Endothelial cell of umbilical vein (primary cell): ENCODE measurements at places on chromosomes 16 and 17. TPM values are rescaled to one million over a fixed set of nuclear protein-coding genes. Genes with fewer than 3 reads are reported as not detected.

DNA sequence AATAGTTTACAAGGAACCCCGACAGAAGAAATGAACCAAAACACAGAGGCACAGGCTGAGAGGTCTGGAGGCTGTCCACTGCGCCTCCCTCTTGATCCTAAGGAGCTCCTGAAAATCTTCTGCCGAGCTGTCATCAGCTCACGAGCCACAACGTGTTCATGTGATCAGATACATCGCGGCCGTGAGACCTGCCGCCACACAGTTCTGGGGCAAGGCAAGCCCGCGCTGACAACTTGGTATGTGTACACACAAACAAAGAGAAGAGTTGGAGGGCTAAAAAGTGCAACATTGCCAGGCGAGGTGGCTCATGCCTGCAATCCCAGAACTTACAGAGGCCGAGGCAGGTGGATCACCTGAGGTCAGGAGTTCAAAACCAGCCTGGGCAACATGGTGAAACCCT is 7.6 kb downstream of the EXOC7 start:
- DNase-seq = no peak

GRCh38 chr17:36653856-36654255 is 52.5 kb downstream of the MRM1 start:
- DNase-seq = no peak

DNA sequence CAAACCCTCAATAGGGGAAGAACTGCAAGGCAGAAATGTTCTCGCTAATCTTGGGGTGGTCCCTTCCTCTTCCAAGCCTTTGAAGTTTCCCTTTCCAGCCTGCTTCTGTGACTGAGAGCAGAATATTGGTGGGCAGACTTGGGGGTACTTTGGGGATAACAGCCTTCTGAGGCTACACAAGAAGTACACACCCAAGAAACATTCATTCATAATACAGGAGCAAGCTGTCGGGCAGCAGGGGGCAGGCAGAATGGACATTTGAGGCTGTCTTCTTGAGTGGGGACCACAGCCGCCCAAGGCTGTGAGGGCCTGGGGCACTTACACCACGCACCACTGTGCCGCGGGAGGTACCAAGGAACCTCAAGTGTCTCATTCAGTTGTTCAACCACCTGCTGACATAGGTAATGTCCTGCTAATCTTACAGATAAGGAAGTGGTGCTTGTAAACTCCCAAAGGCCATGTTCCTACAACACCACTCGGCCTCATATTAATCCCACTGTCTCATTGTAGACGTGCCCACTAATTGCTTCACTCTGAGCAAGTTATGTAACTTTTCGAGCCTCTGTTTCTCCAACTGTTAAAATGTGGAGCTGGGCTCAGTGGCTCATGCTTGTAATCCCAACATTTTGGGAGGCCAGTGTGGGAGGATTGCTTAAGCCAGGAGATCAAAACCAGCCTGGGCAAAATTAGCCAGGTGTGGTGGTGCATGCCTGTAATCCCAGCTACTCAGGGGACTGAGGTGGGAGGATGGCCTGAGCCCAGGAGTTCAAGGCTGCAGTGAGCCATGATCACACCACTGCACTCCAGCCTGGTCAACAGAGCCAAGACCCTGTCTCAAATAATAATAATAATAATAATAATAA is 2.5 kb upstream of the MRPS23 start:
- DNase-seq = no peak

GRCh38 chr17:901191-901950 is 78.2 kb downstream of the NXN start:
- DNase-seq = peak; percentile 87

The C16orf89 gene
- polyA plus RNA-seq = not detected in 2 replicates

The CMIP gene
- polyA plus RNA-seq = 23.6 and 29.0 TPM in 2 replicates

The CRYBA1 gene
- not detected in 2 replicates for polyA plus RNA-seq

The SCIMP gene
- not detected in 2 replicates for polyA plus RNA-seq

The XYLT2 gene
- 19.1 and 24.0 TPM in 2 replicates for polyA plus RNA-seq

- no peak for DNase-seq
These were observed 2.2 kb upstream of the LIMD2 start for GRCh38 chr17:63701868-63702720.

- DNase-seq = no peak
These were observed 396.8 kb downstream of the NPIPA8 start for GRCh38 chr16:17939723-17940122.

GRCh38 chr16:76114681-76115080 is 162.5 kb upstream of the CNTNAP4 start:
- DNase-seq = no peak

DNA sequence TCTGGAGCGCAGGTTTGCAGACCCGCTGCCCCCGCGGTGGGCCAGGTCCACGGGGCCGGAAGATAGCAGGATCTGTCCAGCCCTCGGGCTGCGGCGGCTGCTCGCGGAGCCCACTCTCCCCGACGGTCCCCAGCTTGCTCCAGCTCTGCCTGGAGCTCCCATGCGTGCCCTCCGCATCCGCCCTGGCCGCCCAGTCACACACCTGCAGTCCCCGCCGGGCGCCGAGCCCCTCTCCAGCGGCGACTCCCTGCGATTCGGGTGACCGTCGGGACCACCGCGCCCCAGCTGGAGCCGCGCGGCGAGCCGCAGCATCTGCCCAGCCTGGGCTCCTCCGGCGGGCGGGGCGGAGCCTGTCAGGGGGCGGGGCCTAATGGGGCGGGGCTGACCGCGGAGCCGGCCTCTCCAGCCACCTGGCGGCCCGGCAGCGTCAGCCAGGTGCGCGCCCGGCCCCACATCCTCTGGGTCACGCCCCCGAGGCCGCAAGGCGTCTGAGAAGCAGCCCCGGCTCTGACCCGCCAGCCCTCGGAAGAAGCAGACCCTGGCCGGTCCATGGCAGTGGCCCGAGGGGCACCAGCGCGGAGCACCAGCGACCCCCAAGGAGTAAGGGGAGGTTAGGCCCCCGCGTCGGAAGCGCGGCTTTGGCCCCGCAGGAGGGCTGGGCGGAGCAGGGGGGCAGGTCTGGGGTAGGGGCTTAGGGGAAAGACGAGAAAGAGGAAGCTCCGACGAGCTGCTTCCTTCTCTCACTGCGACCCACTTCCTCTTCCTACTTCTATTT is at the start of gene PIK3R5:
TSS of gene PIK3R5 (minus strand) at position 314 of the 775 bp plus-strand sequence. CDS start 54,213 bp downstream, outside the sequence.
- no peak for DNase-seq

The ZG16 gene
- not detected in 2 replicates for polyA plus RNA-seq

The UMOD gene
- not detected in 2 replicates for polyA plus RNA-seq

The SLC13A2 gene
- polyA plus RNA-seq = not detected in 2 replicates

The CDH3 gene
- polyA plus RNA-seq = 0.03 TPM in 1 of 2 replicates, not detected in the other

GRCh38 chr16:54645345-54645744 is 285.3 kb upstream of the IRX5 start:
- DNase-seq = no peak

- DNase-seq = no peak
These were observed 234.3 kb upstream of the TNRC6C start for GRCh38 chr17:77723909-77724875.

- DNase-seq = no peak
These were observed 233.7 kb downstream of the HS3ST4 start for GRCh38 chr16:25925421-25925820.

- DNase-seq = peak; percentile 49
These were observed 547 bp downstream of the PLCD3 start for GRCh38 chr17:45131616-45132319.

The SLC35G6 gene
- polyA plus RNA-seq = not detected in 2 replicates

DNA sequence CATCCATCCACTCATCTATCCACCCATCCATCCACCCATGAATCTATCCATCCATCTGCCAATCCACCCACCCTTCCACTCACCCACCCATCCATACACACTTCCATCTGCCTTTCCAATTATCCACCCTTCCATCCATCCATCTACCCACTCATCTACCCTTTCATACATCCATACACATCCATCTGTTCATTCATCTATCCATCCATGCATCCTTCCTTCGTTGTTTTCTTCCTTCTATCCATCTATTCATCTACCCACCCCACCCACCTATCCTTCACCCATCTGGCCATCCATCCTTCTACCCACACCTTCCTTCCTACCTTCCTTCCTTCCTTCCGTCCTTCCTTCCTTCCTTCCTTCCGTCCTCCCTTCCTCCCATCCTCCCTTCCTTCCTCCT is 106.1 kb downstream of the WWOX start:
- no peak for DNase-seq

- no peak for DNase-seq
These were observed 33.1 kb upstream of the NF1 start for GRCh38 chr17:31061678-31062077.
